HS-5 (cell line): ENCODE measurements at places on chromosomes 2 and 18.

DNA sequence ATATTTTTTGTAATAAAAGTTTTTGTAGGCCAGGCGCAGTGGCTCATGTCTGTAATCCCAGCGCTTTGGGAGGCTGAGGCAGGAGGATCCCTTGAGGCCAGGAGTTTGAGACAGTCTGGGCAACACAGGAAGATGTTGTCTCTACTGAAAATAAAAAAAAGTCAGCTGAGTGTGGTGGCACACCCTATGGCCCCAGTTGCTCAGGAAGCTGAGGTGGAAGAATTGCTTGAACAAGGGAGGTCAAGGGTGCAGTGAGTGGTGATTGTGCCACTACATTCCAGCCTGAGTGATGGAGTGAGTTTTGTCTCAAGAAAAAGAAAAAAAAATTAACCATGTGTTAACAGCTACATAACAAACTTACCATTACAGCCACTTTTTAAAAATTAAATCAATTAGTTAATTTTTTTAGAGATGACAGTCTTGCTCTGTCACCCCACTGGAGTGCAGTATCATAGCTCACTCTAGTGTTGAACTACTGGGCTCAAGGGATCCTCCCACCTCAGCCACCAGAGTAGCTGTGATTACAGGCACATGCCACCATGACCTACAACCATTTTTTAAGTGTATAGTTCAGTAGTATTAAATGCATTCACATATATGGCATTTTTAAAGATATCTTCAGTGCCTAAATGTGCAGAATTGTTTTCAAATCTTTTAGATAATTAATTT lies 67.2 kb upstream of the ACYP2 start:
- no peak for DNase-seq

GRCh38 chr2:238152771-238153688 lies 5.7 kb upstream of the ERFE start:
- DNase-seq = no peak

- no peak for DNase-seq
Measured at GRCh38 chr2:162720559-162721271, 117.9 kb downstream of the KCNH7 start.

- no peak for DNase-seq
Measured at GRCh38 chr2:112942654-112943002, 31.7 kb downstream of the IL37 start.

DNA sequence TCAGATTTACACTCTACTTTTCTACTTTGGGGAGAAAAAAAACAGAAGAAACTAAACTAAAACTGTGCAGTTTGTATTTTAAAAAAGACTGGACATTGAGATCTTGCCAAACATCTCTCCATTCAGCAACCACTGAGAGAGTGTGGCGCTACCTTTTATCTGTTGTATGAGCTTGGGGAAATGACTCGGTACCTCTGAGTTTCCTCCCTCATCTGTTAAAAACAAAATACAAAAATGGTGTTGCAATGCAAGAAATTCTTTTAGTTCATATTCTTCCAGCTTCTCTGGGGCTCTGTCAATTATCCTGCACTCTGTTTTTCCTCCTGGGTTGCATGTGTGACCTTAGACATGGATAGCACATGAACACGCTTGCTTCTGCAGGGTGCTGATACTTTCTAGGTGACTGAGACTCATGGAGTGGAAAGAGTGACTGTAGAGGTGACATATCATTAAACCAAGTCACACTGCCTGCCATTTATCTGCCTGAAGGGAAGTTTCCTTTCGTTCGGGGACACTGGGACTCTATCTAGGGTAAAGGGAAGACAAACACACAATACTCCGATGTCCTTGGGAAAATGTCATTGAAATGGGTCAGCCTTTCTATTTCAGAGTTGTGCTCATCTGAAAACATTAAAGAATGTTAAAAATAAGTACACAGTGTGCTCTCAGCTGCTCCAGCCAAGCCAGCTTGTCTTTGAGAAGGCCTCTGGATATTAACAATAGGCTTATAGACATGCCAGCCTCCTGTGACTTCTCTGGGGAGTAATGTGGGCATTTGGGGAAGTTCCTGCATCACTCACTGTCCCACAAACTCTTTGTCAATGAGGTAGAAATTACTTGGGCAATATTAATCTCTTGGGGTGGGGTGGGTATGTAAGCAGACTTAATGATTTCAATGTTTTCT lies 91.4 kb downstream of the TRIB2 start:
- DNase-seq = no peak

DNA sequence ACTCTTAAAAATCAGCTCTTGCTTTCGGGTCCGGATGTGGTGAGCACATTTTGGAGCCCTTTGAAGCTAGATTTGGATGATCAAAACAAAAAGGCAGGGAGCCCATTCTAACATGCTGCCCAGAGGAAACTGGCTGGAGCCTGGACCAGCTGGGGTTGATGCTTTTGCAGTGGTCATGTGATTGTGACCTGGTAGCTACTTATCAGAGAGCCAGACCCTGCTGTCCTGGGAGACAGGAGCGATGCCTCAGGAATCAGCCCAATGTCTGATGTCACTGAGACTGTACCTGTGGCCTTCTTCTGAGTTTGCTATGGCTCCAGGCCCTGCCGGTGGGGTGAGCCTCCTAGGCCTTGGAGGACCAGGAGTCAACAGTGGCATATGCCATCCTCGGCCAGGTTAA lies 18.7 kb upstream of the SCLY start:
- no peak for DNase-seq

GRCh38 chr2:27376866-27377617 lies 3.5 kb downstream of the ZNF513 start:
- no peak for DNase-seq

GRCh38 chr2:231182513-231182899 lies 15.9 kb upstream of the ARMC9 start:
- DNase-seq = no peak

DNA sequence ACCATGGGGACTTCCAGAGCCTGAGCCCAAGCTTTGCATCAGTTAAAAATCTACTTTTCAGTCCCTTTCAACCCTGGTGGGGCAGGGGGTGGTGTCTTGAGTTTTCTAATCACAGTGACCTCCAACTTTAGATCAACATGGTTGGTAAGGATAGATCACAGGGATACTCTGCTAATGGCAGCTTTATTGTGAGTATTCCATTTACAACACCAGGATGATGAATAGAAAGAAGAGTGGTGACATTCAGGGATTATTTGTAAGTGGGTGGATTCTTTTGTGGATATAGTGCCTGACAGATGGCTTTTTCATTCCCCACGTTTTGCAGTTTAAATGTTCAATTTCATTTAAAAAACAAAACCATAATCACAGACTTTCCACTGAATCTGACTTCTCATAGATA lies 51.3 kb downstream of the ZNF532 start:
- DNase-seq = no peak

GRCh38 chr2:239307921-239308613 lies 92.8 kb downstream of the HDAC4 start:
- no peak for DNase-seq

GRCh38 chr18:9858642-9859041 lies 27.1 kb upstream of the TXNDC2 start:
- no peak for DNase-seq

- no peak for DNase-seq
Measured at GRCh38 chr2:172998547-172999272, 76.9 kb upstream of the MAP3K20 start.

GRCh38 chr2:23694058-23695045 lies 232.6 kb downstream of the ATAD2B start:
- DNase-seq = no peak

- DNase-seq = no peak
Measured at GRCh38 chr2:148103946-148104345, 83.1 kb downstream of the MBD5 start.

GRCh38 chr2:188798159-188798558 lies 176.0 kb upstream of the COL3A1 start:
- DNase-seq = no peak

DNA sequence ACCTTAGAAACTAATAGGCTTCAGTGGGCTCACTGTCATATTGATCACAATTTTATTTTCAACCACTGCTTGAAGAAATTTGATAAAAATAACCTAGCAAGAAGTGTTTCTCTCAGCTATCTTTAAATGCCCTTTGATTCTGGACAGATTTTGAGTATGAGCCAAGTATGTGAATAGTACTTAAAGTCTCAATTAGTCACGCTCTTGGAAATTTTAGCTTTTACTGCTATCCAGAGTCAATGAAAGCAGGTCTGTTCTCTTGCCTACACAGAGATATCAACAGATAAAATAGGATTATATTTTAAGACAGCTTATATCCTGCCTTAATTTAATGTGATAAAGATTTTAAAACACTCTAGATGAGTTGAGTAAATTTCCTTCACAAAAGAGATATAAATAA lies 337.3 kb downstream of the CBLN2 start:
- DNase-seq = no peak

GRCh38 chr2:23036629-23037028 lies 348.4 kb upstream of the KLHL29 start:
- DNase-seq = no peak

DNA sequence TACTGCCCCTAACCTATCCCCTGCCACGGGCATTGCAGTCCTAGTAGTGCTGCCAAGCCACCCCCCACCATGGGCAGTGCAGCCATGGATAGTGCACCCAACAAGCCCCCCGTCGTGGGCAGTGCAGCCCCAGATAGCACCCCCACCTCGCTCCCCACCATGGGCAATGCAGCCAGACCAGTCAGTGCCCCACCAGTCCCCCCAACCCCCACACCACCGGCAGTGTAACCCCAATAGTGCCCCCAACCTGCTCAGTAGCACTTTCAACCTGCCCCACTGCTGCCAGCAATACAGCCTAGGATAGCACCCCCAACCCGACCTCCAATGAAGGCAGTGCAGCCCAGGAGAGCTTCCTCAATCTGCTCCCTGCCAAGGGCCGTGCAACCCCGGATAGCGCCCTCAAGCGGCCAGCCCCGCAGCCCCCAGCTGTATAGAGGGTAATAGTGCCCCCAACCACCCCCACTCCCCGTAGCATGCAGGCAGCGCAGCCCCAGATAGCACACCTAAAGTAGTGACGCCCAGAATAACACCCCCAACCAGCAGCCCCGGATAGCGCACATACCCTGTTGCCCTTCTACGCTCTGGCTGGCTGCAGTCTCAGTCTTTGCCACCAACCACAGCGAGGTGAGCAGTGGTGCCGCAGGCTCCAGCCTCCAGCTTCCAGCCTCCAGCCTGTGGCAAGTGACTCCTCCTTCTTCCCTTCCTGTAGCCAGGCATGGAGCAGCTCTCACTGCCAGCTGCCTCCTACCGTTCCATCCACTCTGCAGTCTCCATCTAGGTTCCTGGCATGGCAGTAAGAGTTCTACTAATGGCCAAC lies 45.4 kb upstream of the ANKRD62 start:
- DNase-seq = no peak

GRCh38 chr2:95382192-95382591 lies 20.3 kb upstream of the FAHD2A start:
- no peak for DNase-seq

DNA sequence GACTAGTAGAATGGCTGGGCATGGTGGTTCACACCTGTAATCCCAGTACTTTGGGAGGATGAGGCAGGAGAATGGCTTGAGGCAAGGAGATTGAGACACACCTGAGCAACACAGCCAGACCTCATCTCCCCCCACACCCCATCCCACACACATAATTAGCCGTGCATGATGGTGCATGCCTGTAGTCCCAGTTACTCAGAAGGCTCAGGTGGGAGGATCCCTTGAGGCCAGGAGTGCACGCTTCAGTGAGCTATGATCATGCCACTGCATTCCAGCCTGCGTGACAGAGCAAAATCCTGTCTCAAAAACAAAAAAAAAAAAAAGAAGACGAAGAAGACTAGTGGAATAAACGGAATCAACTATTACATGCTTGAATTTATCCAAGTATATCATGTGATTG lies 150.0 kb downstream of the STK39 start:
- DNase-seq = no peak

- DNase-seq = no peak
Measured at GRCh38 chr2:85769236-85769982, 15.6 kb downstream of the ATOH8 start.

DNA sequence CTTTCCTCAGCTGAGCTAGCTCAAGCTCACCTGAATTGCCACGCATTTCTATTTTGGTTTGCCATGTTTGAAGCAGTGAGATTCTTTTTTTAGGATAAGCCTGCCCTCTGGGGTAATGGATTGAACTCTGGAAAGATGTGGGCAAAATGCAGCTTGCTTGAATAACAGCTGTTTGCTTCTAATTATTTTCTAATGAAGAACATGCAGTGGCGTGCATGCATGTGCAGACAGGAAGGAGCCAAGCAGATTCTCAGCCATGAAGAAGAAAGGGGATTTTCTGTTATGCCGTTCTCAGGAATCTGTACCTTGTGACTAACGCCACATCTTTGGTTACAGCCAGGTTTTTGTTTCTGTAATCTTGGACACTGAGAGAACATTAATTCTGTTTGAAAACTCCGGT lies 171.2 kb downstream of the ANTXR1 start:
- DNase-seq = no peak
